ENCODE measurements at places on chromosomes 4 and X.

DNA sequence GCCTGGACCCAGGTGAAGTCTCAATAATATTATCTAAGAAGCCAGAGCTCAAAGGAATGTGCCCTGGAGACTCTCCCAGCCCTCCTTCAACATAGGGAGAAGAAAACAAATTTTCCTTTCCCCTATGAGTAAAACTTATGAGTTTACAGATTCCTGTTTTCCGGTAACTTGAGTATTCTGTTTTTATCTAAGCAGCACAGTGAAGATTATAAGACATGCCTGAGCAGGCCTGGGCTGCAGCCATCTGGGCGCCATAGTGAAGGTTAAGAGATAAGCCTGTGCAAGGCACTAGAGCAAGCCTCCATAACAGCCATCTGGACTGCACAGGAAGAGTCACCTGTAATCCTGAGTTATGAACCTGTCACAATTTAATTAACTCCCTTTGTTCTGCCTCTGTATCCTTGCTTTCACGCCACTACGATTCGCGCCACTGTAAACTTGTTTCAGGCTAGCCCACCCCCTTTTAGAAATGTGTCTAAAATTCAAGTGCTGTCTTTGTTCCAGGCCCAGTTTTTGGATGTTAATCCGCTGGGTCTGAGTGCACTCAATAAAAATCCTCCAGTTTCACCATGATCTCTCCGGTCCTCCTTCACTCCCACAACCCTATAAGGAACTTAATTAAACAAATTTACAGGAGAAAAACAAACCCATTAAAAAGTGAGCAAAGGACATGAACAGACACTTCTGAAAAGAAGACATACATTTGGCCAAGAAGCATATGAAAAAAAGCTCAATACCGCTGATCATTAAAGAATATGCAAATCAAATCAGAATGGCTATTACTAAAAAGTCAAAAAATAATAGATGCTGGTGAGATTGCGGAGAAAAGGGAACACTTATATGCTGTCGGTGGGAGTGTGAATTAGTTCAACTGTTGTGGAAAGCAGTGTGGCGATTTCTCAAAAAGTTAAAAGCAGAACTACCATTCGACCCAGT, 189.5 kb downstream of the APBB2 start:
- DNase-seq: no peak

- no peak for DNase-seq
Measured at GRCh38 chrX:130163398-130163797, 2.2 kb downstream of the AIFM1 start.

- DNase-seq: no peak
Measured at GRCh38 chr4:77183777-77184420, 26.9 kb downstream of the CCNG2 start.

DNA sequence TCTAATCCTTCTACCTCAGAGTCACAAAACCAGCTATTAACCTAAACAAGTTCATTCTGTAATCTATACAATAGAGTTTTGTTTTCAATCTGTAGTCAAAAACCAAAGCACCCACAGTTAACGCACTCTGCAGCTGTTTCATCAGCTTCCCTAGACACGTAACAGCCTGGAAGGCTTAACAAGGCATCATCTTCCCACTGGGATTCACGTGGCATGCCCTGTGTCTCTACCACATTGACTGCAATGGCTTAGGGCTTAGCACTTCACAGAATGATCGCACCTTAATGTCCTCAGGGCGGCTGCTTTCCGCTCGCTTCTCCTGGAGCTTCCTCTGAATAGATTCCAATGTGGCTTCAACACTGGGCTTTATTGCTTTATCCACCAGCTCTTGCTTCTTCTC, 49.7 kb upstream of the NAP1L5 start:
- no peak for DNase-seq

DNA sequence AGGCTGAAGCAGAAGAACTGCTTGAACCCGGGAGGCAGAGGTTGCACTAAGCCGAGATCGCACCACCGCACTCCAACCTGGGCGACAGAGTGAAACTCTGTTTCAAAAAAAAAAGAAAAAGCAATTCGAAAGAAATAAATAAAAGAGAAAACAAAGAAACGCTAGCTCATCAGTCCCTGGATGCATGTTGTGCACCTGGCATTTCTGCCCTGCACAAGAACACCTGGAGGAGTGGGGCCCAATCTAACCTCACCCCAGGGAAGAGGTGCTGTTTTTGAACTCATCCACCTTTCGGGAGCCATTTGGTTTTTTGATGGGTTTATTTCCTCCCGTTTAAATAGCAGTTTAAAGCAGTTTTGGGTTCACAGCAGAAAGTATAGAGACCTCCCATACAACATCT, 5.7 kb upstream of the MRFAP1 start:
- DNase-seq: no peak

GRCh38 chr4:10283761-10284160, 167.2 kb upstream of the WDR1 start:
- DNase-seq: no peak

GRCh38 chr4:72817012-72817411, 248.0 kb upstream of the ADAMTS3 start:
- no peak for DNase-seq

DNA sequence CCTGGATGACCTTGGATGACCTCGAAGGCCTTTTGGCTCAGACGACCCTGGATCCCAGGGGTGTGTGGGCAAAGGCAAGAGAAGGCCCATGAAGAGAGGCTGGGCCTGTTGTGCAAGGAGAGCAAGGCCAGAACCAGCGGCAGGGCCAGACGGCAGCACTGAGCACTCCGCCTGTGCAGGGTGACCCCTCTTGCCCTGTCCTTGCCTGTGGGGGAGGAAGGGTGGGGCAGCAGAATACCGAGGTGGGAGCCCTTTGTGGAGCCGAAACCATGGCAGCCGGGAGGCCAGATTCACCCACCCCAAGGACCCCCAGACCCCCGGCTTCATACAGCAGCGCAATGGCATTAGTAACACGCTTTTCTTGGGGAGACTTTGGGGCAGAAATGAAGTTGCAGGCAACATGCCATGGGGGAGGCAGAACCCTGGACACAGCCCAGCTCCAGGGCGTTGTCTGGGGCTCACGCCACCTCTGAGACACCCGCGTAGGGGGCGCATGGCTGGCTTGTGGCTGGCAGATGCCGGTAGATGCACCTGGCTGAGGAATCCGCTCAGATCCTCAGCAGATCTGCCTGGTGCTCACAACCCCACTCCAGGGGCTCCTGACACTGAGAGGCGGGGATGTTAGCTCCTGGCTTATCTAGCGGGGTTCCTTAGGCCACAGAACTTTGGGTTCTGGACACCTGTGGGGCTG, 114.5 kb downstream of the FAM53A start:
- no peak for DNase-seq

GRCh38 chr4:177182166-177182565, 127.5 kb upstream of the NEIL3 start:
- no peak for DNase-seq

GRCh38 chr4:159273141-159273438, 170.2 kb downstream of the RAPGEF2 start:
- DNase-seq: no peak

GRCh38 chr4:19358015-19358414, 893.7 kb upstream of the SLIT2 start:
- no peak for DNase-seq

GRCh38 chr4:21709031-21709430, 239.5 kb downstream of the KCNIP4 start:
- no peak for DNase-seq

DNA sequence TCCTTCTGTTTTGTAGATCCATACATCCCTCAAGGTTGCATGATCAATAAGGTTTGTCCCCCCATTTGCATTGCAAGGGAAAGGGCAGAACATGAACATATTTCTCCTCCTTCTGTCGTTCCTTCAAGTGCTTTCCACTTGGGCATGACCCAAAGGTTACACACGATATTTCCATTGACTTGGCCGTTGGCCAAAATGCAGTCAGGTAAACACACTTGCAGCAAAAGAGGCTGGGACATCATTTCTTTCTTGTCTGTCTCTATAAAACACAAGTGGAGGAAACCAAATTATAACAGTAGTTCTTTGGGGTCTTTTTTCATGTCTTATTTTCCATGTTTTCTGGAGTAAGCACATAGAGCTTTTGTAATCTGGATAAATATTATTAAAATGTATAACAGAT, 156.1 kb downstream of the FRAS1 start:
- no peak for DNase-seq

DNA sequence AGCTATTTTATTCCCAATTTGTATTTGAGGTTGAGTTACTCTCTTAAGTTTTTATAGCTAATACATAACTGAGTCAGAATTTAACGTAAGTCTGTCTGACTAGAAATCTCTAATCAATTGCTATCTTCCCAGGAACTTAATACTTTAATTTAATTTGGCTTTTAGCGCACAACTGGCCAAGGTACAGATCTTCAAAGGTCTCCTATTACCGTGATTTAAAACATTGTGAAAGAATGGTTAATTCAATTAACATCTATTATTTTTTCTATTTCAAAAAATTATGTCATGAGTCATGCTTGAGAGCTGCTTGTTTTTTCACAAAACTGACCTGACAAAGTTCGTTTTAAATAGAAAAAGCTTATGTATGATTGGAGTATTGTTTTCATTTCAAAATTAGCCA, 22.0 kb upstream of the PLA2G12A start:
- DNase-seq: no peak

GRCh38 chr4:6876440-6876839, 33.2 kb upstream of the TBC1D14 start:
- no peak for DNase-seq

DNA sequence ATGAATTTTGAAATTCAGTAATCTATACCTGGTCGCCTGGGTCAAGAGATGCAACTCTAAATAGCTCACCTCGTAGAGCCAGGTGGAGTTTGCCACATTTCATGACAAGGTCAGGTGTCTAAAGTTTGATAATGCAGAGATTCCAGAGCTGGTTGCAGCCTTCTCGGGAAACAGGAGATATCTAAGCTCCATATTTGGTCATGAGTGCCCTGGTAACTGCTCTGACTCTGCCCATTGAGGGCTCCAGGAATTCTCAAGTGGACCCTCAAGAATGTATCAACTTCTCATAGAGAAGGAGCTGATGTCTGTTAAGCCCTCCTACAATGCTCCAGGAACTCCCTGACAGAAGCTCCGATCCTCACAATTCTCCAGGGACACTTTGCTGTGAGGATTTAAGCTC, 33.2 kb upstream of the TSPAN5 start:
- no peak for DNase-seq

DNA sequence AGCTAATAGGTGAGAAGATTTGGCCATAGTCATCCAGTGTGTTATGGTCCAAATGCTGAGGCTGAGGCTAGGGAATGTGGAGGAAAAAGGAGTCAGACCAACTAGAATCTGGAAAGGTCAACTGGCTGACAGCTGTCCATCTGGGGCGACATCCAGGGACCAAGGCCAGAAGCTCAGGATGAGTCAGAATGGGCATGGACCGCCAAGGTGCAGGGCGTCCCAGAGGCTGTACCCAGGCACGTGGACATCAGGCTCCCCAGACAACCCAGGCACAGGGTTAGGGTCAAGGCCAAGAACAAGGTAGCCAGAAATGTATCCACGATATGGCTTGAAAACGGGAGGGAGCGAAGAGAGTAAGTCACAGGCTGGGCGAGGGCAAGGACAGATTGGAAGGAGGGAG, 26.1 kb upstream of the PTTG2 start:
- DNase-seq: no peak

GRCh38 chrX:40266490-40267333, 169.0 kb upstream of the BCOR start:
- peak; percentile 37 for DNase-seq

- no peak for DNase-seq
Measured at GRCh38 chrX:107684956-107685385, 56.7 kb downstream of the PRPS1 start.

DNA sequence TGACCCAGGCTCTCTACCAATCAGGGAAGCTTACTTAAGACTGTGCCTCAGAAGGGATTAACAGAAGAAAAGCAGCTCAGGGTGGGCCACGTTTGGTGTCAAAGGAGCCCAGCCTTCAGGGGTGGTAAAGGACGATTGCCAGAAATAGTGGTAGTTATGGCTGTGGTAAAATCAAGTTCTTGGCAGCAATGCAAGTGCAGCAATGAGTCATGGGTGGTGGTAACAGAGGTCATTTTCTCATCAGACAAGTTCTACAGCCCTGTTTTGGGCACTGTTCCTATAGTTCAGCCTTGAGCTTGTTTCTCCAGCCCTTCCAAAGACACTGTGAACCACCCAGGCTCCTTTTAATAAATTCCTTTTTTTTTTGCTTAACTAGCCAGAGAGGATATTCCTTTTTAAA, 120.3 kb downstream of the EFHC2 start:
- DNase-seq: no peak

DNA sequence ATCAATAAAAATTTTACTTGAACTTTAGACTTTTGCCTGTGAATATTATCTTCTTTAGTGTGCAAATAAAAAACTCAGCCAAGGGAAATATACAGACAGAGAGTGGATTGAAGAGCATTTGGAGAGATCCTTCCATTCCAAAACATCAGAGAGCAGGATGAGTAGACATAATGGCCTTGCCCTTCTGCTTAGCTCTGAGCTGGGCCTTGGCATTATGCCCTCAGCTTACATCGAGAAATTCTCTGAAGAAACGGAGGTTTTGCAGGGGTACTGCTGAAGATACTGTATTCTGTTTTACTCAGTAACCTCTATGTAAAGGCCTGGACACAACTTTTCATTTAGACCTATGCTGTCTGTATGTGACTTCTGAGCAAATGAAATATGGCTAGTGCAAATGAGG, 317.4 kb downstream of the STIM2 start:
- DNase-seq: no peak
